ENCODE measurements at places on chromosomes 6 and 20.
A peak's percentile ranks its signal among the peaks of the same experiment; 100 is the strongest.

GRCh38 chr6:113560908-113561307 is 296.2 kb upstream of the MARCKS start:
- DNase-seq = no peak

GRCh38 chr6:107972413-107973096 is 14.5 kb upstream of the SEC63 start:
- DNase-seq = no peak

- no peak for DNase-seq
These were observed 227.9 kb downstream of the FRK start for GRCh38 chr6:115832786-115833185.

DNA sequence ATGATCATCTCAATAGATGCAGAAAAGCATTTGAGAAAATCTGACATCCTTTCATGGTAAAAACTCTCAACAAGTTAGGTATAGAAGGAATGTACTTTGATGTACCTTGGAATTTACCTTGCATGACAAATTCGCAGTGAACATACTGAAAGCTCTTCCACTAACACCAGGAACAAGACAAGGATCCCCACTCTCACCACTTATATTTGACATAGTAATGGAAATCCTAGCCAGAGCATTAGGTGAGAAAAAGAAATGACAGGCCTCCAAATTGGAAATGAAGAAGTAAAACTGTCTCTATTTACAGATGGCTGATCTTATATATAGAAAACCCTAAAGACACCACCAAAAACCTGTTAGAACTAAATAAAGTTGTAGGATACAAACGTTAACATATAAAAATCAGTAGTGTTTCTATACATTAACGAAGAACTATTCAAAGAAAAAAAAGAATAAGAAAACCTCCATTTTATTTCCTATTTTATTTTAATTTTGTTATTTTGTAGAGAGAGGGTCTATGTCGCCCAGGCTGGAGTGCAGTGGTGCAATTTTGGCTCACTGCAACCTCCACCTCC is 26.9 kb downstream of the PCNA start:
- DNase-seq = no peak

DNA sequence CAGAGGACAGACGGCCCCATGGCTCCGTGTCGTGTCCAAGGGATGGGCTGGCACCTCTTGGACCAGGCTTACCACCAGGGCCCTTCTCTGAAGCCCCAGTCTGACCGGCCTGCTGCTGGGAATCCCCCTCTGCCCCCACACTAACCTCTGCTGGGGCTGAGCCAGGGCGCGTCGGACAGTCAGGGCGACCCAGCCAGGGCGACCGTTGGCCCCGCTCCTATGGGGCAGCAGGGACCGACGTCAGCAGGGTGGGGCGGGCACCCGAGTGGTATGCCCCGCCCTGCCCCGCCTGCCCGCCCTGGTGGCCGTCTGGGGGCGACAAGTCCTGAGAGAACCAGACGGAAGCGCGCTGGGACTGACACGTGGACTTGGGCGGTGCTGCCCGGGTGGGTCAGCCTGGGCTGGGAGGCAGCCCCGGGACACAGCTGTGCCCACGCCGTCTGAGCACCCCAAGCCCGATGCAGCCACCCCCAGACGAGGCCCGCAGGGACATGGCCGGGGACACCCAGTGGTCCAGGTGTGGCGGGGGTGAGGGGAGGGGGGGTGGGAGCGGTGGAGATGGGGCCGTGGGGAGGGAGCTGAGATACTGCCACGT is at the start of gene SLC17A9:
Gene SLC17A9, plus strand, starts transcription at position 337 of the 595 bp plus-strand sequence. Its CDS starts 122 bp downstream, at position 459.
- no peak for DNase-seq

GRCh38 chr20:63501818-63502670 is 3.2 kb upstream of the EEF1A2 start:
- peak; percentile 65 for DNase-seq
